ENCODE measurements at places on chromosomes 3 and 15.

- DNase-seq, result peak; percentile 87
Observed at GRCh38 chr3:23685541-23686258, 120.1 kb upstream of the UBE2E1 start.

- DNase-seq, result no peak
Observed at GRCh38 chr3:61066800-61067199, 184.5 kb downstream of the FHIT start.

- no peak for DNase-seq
Observed at GRCh38 chr3:44554626-44555592, at the start of gene ZKSCAN7. Gene ZKSCAN7, plus strand, starts transcription at chr3:44555193. Its CDS starts 1,855 bp downstream, at chr3:44557048.

DNA sequence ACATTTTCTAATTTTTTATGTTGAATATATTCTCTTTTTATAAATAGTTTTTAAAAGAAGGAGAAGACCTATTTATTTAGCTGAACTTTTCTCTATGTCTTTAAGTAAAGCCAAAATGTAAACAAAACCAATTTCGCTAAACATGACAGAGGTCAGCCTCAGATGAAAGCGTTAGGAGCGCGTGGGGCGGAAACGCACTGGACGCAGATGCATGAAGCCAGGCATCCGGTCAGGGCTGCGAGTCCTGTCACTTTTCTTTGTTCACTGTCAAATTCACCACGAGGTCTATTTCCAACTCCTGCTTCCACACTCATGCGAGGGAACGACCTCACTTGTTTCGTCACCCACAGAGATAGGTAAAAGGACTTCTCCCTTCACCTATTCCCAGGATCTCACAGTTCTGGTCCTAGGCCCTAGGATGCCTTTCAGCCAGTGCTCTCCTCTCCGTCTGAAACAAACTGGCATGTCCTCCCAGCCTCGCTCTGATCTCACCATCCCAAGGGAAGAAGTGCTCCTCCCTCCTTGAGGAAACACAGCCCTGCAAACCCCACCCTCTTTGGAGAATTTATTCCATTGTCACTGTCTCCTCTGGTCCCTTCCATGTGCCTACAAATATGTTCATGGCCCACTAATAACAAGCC, 57.9 kb downstream of the ITGB5 start:
- DNase-seq, result no peak

GRCh38 chr15:67109141-67110034, 44.0 kb downstream of the SMAD3 start:
- no peak for DNase-seq

DNA sequence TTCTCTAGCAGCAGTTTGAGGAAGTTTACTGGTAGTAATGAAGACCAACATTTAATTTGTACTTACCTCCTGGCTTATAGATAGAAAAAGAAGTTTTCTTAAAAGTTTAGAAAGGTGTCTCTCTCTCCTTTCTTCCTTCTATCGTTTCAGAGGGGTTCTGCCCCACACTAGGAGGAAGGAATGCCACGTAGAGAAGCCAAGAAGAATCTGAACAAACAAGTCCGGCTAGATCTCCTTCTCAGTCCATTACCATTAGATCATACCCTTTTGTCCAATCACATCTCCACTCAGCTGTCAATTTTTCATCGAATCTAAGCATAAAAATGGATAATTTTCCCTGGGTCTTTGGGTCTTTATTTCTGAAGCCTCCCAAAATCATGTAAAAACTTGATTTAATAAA, 1048.1 kb downstream of the SI start:
- no peak for DNase-seq

- no peak for DNase-seq
Observed at GRCh38 chr15:44300572-44300971, 12.1 kb downstream of the GOLM2 start.

- no peak for DNase-seq
Observed at GRCh38 chr15:90710436-90711027, 6.6 kb upstream of the BLM start.

- no peak for DNase-seq
Observed at GRCh38 chr3:107965136-107965655, 125.6 kb downstream of the CD47 start.

DNA sequence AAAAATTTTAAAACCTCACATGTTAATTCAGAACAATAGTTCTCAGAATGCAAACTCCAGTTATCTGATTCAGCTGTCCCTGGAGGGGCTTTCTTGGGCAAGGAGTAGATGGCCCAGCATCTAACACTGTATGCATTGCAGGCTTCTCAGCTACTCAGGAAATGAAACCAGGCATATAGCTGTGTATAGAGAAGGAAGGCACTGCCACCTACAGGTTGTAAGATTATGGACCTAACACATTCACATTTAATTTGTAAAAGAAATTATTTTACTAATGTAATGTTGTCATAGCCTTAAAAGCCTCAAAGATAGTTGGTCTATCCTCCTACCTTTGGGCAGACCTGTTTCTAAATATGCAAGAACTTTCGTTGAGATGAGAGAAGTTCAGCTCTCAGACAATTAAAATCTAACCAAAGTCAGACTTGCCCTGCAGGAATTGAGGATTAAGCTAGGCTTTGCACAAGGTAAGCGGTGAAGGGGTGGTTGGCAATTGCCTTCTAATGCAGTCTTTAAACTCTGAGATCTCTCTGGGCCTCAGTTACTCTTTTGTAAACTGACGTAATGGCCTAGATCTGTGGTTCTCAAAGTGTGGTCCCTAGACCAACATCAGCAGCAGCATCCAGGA, 132.8 kb upstream of the SLC24A5 start:
- DNase-seq, result peak; percentile 16

GRCh38 chr3:124372775-124373174, 357.5 kb upstream of the UMPS start:
- DNase-seq, result no peak

- DNase-seq, result no peak
Observed at GRCh38 chr3:170033489-170033888, 4.3 kb upstream of the GPR160 start.

GRCh38 chr15:41900526-41901380, 6.9 kb upstream of the SPTBN5 start:
- DNase-seq, result peak; percentile 58

- no peak for DNase-seq
Observed at GRCh38 chr3:13880811-13881156, 913 bp upstream of the WNT7A start.

- DNase-seq, result no peak
Observed at GRCh38 chr3:173734473-173734872, 336.9 kb downstream of the NLGN1 start.

GRCh38 chr3:182041668-182042291, 330.1 kb downstream of the SOX2 start:
- peak; percentile 43 for DNase-seq

DNA sequence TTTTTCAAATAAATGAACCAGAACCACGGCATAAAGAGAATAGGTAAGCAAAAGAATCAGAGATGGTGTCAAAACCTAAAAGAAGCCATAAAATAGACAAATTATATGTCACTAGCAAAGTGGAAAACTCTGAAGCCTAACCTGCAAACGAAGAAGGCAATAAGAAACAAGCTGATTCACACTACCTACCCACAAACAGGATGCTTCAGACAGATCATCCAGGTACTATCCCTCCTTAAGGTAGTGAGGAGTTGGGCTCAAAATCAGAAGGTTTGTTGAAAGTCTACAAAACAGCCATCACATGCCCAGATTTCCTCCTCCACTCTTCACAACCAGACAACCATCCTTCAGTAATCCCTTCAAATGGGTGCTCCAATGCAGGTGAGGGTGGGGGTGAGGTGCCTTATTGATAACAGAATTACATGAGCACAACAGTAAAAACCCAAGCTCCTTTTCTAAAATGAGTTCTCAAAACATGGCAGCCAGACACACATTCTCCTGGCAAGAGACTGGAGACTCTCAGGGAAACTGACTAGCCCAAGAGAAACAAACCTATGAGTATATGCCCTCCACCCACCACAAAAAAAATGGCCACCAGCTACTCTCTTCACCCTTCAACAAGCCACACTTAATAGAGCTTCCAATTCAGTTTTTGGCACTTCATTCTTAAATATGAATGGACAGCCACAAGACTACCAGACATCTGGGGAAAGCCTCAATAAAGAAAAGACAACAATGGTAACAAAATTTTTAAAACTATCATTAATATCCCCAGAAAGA, 6.4 kb downstream of the KPNA1 start:
- no peak for DNase-seq

DNA sequence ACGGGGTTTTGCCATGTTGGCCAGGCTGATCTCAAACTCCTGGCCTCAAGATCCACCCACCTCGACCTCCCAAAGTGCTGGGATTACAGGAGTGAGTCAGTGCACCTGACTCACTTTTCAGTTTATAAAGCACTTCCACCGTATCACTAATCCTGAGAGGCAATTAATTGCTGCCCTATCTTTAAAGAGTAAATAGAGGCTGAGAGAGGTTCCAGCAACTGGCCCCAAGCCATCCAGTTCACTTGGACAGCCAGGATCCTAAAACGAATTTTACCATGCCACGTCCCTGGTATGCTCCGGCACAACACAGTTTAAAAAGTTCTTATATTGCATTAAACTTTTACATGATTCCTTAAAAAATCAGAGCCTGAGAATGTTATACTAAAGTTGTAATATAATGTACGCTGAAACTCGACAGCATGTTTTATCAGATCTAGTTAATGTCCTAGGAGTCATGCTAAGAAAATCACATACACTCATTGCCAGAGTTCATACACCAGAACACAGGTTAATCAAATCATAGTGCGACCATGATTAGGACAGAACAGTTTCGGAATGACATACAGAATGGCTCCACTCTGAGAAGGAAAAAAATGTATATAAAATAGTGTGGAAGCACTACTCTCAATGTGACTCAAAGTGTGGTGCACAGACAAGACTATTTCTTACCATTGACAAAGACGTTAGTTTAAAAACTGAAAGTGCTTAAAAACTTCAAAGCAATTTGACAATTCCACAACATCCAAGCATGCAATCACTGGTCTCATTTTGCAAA, 125.4 kb downstream of the ULK4 start:
- DNase-seq, result no peak

GRCh38 chr15:69612112-69612511, 159.5 kb downstream of the RPLP1 start:
- DNase-seq, result no peak

GRCh38 chr15:48221261-48221660, 15.2 kb downstream of the SLC12A1 start:
- DNase-seq, result no peak

DNA sequence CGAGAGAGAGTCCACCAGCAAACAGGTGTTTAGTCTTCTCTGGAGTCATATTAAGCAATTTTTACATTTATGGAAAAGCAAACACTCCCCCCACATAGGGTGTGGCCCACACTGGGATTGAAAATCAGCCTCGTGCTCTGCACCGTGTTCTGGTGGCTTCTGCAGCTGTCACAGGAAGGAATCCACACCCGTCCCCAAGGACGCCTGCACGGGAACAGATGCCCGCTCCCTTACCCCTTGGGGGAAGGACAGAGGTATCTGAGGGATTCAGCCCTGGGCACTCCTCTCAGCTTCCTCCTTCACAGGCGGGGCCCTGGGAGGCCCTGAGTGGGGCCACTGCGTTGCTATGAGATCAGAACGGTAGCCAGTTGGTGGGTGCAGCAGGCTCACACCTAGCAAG, 27.8 kb downstream of the LIPC start:
- DNase-seq, result no peak

DNA sequence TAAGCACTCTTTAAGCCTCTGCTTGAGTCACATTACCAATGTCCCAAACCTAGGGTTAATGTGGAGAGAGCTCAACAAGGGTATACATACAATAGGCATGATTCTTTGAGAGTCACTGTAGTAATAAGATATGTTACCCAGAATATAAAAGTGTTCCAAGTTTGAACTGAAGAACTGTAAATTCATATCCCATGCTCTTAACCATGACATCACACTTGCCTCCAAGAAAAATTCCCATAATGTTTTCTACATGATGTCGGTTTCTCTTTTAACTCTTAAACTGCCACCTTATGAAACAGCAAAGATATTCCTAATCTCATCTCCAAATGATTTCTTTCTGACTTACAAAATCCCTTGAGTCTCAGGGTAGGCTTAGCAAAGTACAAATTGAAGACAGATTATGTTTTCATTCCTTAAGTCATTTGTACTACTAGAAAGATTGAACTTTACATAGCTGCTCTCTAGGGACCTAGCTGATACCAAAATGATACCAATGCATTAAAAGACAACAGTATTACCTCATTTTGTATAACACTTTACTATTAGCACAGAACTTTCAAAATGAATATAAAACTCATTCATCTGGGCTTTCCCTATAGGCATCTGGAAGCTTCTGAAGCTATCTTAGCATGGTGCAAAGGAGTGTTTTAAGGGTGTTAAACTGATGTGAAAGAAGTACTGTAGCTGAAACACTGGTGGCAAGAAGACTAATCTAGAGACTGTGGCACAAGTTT, 127.1 kb downstream of the KCNMB2 start:
- DNase-seq, result no peak

- no peak for DNase-seq
Observed at GRCh38 chr3:58899159-58899952, 150.5 kb downstream of the CFAP20DC start.
